ENCODE measurements at places on chromosomes 7 and 10. TPM values are rescaled to one million over a fixed set of nuclear protein-coding genes. Genes with fewer than 3 reads are reported as not detected.

- no peak for DNase-seq
Observed at GRCh38 chr7:23183279-23184012, 1.6 kb downstream of the NUP42 start.

- DNase-seq: no peak
Observed at GRCh38 chr7:42972699-42973500, 40.7 kb downstream of the MRPL32 start.

- no peak for DNase-seq
Observed at GRCh38 chr10:30254926-30255325, 94.2 kb downstream of the MTPAP start.

Gene ATRNL1
- 0.50 TPM for total RNA-seq

GRCh38 chr10:2782265-2782664, 285.1 kb upstream of the PFKP start:
- no peak for DNase-seq

Gene EPHA1
- 27.3 TPM for total RNA-seq

Gene DDC
- not detected for total RNA-seq

DNA sequence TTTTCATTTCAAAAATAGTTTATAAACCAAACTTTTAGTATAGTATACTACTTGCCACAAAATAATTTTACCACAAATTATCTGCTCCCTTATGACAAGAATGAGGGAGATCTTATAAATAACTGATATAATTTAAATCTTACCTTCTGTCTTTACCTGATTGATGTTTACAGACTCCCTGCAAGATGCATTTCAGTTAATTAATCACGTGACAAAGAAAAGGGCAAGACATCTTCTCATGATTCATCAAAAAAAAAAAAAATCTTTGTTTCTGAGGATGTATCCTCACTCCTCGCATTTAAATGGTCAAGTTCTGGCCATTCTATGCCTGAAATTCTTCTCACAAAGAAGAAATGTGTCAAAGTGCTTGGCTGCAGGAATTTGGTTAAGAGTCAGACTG, 2.3 kb upstream of the TFEC start:
- DNase-seq: no peak

GRCh38 chr10:84269162-84269561, 24.3 kb downstream of the RGR start:
- no peak for DNase-seq

Gene C10orf67
- 0.16 TPM for total RNA-seq

Gene DPYSL4
- 3.0 TPM for total RNA-seq

Gene SFTPA2
- total RNA-seq: not detected

Gene WEE2
- not detected for total RNA-seq

- no peak for DNase-seq
Observed at GRCh38 chr7:120259386-120259785, 13.6 kb upstream of the KCND2 start.

GRCh38 chr7:22913158-22913557, 90.5 kb upstream of the TOMM7 start:
- DNase-seq: no peak

GRCh38 chr10:78314651-78315050, 281.0 kb downstream of the RPS24 start:
- no peak for DNase-seq

Gene ZFAND4
- 4.3 TPM for total RNA-seq

GRCh38 chr10:101892782-101893391, 49.3 kb upstream of the KCNIP2 start:
- no peak for DNase-seq

Gene STRIP2
- total RNA-seq: 5.2 TPM

- DNase-seq: peak; percentile 91
Observed at GRCh38 chr10:72162978-72163377, 52.8 kb upstream of the ANAPC16 start.
